Motor neuron (in vitro differentiated cells): ENCODE measurements at places on chromosomes 7 and 10. TPM values are rescaled to one million over a fixed set of nuclear protein-coding genes. Genes with fewer than 3 reads are reported as not detected.
A peak's percentile ranks its signal among the peaks of the same experiment; 100 is the strongest.

- peak; percentile 60 for ATAC-seq
Measured at GRCh38 chr10:35433851-35434426, 97.6 kb downstream of the CCNY start.

DNA sequence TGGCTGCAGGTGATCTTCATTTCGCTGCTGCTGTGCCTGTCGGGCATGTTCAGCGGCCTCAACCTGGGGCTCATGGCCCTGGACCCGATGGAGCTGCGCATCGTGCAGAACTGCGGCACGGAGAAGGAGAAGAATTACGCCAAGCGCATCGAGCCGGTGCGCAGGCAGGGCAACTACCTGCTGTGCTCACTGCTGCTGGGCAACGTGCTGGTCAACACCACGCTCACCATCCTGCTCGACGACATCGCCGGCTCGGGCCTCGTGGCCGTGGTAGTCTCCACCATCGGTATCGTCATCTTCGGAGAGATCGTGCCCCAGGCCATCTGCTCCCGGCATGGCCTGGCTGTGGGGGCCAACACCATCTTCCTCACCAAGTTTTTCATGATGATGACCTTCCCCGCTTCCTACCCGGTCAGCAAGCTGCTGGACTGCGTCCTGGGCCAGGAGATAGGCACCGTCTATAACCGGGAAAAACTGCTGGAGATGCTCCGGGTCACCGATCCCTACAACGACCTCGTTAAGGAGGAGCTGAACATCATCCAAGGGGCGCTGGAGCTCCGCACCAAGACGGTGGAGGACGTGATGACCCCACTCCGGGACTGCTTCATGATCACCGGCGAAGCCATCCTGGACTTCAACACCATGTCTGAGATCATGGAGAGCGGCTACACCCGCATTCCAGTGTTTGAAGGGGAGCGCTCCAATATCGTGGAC lies 1.3 kb downstream of the CNNM2 start:
- ATAC-seq: no peak

- ATAC-seq: no peak
Measured at GRCh38 chr7:28083164-28083997, 97.2 kb downstream of the JAZF1 start.

- no peak for ATAC-seq
Measured at GRCh38 chr10:11516431-11516746, 95.1 kb downstream of the USP6NL start.

GRCh38 chr7:2063563-2064260 lies 169.0 kb downstream of the MAD1L1 start:
- peak; percentile 81 for ATAC-seq

DNA sequence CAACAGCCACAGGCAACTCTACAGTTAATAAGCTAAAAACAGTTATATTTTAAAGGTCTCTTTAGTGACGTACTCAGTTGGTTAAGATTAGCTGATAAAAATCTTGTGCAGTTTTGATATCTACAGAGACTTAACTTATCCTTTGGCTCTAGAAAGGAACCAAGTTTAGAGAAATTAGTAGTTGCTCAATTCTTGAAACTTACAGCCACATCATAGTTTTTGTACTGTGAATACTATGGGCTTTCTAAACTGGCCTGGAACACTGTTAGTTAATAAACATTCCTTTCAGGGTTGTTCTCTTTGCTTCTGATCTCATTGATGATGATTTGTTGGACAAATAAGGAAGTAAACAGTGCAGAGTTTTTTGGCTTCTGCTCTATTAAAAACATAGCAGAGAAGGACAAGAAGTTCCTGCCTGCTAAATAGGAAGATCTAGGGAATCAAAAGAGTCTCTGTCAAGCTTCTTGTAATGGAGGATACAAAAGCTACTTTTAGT lies 73.1 kb downstream of the MKLN1 start:
- ATAC-seq: no peak

- no peak for ATAC-seq
Measured at GRCh38 chr7:121366852-121367431, 29.2 kb downstream of the FAM3C start.

The STEAP4 gene
- total RNA-seq: 0.09 and 0.16 TPM in 2 replicates

The CCSER2 gene
- total RNA-seq: 37.4 and 39.1 TPM in 2 replicates

- ATAC-seq: no peak
Measured at GRCh38 chr10:101565936-101566332, 22.1 kb downstream of the POLL start.

The MLXIPL gene
- total RNA-seq: 1.0 and 4.3 TPM in 2 replicates

The TRPV5 gene
- 0.14 TPM in 1 of 2 replicates, not detected in the other for total RNA-seq

DNA sequence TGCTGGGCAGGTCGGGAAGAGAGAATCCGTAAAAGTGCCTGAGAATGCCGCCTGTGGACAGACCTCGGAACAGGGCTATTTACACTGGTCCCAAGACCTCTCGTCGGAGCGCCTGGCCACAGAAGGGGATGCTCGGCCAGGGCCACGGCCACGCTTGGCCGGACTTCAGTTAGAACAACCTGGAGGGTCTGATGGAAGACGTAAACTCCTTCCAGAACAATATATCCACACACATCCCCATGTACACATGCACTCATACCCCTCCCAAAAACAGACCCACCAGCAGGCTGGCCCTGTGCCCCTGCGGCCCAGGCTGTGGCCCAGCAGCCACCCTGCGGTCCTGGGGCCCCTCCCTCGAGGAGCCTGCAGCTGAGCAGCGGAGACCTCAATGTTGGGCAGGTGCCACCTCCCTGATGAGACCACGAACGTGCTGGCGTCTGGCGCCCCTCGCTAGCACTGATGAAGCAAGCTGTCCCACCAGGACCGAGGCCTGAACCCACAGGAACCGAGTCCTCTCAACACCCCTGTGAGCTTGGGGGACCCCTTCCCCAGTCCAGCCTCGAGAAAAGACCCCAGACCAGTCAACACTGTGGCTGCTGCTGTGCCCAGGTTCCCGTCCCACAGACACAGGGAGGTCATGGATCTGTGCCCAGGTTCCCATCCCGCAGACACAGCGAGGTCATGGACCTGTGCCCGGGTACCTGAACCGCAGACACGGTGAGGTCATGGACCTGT lies 8.9 kb downstream of the CFAP46 start:
- no peak for ATAC-seq

GRCh38 chr7:156024201-156024600 lies 211.9 kb upstream of the SHH start:
- no peak for ATAC-seq

DNA sequence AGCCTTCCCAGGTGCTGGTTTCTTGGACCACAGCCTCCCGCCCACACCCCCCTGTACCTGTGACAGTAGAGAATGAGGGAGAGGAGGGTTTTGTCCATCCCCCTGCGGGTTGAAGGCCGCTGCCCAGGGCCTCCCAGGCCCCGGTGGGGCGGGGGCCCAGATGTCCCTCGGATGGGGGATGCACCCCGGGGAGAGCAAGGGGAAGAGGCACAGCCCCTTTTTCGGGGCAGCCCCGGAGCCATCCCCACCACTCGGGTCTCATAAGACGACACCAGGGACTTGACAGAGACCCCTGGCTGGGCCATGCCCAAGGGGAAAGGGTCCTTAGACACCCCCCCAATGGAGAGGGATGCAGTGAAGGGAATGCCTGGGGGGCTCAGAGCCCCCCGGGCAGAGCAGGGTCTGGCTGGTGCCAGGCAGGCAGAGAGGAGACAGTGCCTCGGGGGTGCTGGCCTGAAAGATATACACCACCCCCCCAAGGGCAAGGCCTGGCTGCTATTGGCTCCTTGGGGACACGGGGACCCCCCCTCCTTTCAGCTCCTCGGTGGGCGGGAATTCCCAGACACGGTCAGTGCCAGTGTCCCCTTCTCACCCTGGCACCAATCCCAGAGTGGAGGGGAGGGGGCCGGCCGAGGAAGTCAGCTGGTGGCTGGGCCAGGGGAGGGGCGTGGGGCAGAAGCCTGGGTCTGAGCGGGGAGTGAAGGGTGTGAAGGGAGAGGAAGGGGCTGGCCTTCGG lies 3.7 kb upstream of the SPACDR start:
- ATAC-seq: no peak

The CARD11 gene
- total RNA-seq: 0.10 TPM in 1 of 2 replicates, not detected in the other

GRCh38 chr7:40492946-40493345 lies 358.1 kb downstream of the SUGCT start:
- no peak for ATAC-seq

DNA sequence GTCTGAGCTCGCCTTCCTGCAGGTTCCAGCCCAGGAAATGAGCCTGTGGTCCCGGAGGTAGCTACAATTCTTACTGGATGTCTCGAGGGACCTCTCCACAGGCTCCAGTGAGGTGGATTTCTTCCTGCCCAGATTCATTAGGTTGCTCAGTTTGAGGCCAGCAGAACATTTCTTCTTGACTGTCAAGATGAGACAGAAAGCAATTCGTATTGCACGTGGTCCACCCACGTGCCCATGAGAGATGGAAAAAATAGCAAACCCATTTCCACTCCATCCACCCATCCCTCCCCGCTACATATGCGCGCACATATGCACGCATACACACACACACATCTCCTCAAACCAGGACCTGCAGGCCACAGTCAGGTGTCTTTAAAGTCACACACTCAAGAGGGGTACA lies 68.7 kb downstream of the VWA2 start:
- ATAC-seq: no peak

The PAPSS2 gene
- 0.50 and 0.75 TPM in 2 replicates for total RNA-seq

The GPR26 gene
- 0.16 and 0.50 TPM in 2 replicates for total RNA-seq

The PDE1C gene
- 123 and 138 TPM in 2 replicates for total RNA-seq

DNA sequence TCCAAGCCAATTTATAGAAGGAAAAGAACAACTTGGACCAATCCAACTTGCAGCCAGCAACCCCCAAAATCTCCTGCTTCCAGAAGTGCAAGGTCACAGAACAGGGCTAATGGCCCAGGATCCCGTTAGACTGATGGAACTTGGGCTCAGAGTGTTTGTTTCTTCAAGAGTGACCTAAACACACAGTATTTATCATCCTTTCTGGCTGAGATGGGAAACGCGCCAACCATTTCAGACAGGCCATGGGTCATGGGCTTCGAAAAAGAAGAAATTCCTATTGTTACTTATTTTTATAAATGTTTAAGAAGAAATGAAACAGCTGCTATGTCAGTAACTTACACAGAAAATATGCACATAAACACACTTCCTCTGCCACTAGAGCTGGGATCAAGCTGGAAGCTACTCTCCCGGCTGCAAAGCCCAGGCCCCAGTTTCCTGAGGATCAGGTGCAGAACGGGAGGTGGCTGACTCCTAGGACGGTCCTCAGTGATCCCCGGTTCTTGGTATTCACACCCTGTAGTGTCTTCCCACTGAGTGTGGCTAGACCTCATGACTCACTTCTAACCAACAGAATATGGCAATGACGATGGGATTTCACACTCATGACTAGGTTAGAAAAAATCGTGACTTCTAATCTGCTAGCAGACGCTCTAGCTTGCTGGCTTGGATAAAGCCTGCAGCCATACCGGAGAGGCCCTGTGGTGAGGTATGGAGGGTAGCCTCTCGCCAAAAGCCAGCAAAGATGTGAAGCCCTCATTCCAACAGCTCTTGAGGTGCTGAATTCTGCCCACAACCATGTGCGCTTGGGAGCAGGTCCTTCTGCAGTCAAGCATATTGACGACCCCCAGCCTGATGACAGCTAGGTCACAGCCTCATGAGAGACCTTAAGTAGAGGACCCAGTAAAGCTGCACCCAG lies 60.2 kb downstream of the CHST15 start:
- no peak for ATAC-seq

The C10orf143 gene
- 1.8 and 2.8 TPM in 2 replicates for total RNA-seq

GRCh38 chr7:86950360-86950759 lies 109.1 kb downstream of the ELAPOR2 start:
- no peak for ATAC-seq

DNA sequence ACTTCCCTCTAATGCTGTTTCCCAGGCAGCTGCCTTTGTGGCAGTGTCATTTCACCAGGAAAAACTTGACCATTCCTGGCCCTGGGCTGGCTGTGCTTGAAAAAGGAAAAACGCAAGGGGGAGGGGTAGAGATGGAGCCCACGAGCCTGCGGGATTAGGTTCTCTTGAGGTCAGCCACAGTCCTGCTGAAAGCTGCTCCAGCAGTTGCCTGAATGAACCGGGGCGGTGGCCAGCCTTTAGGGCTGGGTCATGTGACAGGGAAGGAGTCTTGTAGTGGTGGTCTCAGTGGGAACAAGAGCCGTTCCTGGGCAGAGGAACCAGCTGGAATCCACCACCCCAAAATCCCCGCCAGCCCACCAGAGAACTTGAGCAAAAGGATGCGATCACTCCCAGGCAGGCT lies 51.2 kb upstream of the LRRC4 start:
- ATAC-seq: no peak

- ATAC-seq: peak; percentile 61
Measured at GRCh38 chr7:47416492-47417480, 165.1 kb downstream of the TNS3 start.

The RSBN1L gene
- total RNA-seq: 17.8 and 19.8 TPM in 2 replicates

- no peak for ATAC-seq
Measured at GRCh38 chr10:15183689-15184481, 15.4 kb upstream of the NMT2 start.

DNA sequence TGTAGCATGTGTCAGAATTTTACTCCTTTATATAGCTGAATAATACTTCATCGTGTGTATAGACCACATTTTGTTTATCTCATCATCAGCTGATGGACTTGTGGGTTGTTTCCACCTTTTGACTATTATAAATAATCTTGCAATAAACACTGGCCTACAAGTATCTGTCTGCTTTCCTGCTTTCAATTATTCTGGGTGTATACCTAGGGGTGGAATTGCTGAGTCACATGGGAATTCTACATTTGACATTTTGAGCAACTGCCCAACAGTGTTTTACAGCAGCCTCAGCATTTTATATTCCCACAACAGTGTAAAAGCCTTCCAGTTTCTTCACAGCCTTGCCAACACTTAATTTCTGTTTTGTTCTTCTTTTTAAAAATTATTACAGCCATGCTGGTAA lies 200.3 kb upstream of the PRSS1 start:
- no peak for ATAC-seq
